ENCODE measurements at places on chromosomes 1 and 21. TPM values are rescaled to one million over a fixed set of nuclear protein-coding genes. Genes with fewer than 3 reads are reported as not detected.

The KCNA3 gene
- under 0.01 TPM for total RNA-seq

The EPHB2 gene
- 24.9 TPM for total RNA-seq

DNA sequence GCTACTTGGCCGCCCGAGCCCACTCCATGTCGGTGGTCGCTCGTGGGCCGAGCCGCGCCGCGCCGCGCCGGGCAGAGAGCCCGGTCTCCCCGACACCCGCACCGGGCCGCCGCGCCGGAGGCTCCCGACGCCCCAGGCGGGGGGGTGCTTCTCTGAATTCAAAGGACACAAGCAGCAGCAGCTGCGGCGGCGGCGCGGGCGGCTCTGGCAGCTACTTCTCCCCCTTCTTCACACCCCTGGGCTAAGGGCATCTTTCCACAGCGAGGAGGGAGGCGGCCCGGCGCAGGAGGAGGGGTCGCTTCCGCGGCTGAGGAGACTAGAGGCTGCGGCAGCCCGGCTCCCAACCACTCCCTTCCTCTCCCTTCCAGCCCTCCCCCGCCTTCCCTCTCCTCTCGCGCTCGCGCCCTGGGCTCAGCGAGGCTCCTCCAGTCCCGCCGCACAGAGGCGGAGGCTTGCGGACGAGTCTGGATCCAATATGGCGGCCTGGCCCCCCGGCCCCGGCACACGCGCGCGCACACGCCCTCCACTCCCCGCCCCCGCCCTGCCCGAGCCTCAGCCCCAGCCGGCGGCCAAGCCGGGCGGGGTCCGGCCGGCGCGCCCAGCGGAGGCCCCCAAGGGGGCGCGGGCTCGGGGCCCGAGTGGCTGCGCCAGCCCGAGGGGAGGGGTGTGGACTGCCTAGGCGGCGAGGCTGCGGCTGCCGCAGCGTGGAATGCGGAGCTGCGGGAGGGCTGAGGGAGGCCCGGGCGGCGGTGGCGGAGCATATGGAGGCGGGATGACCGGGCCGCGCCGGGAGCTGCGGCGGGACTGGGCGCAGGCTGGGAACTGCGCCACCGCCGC lies at the start of gene CDC42BPA:
TSS of gene CDC42BPA (minus strand) at position 477 of the 837 bp plus-strand sequence. CDS start 1,310 bp downstream, outside the sequence.
- peak; percentile 79 for DNase-seq

DNA sequence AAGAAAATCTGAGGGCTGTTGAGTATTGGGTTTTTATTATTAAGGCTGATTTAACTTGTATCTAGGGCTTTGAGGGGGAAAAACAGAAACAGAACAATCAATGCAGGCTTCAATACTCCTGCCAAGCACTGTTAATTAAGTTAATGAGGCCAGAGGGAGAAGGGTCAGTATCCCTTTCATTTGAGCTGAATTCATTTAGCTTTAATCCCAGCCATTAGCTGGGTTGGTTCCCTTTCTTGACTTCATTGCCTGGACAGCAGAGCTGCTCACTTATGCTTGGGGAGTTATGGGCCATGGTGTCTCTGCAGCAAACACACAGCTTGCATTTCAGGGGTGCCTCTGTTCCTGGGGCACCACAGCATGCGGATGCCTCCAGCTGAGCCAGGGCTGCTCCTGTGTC lies 16.3 kb downstream of the TLR5 start:
- no peak for DNase-seq

GRCh38 chr1:94974824-94975223 lies 47.9 kb upstream of the CNN3 start:
- peak; percentile 60 for DNase-seq

DNA sequence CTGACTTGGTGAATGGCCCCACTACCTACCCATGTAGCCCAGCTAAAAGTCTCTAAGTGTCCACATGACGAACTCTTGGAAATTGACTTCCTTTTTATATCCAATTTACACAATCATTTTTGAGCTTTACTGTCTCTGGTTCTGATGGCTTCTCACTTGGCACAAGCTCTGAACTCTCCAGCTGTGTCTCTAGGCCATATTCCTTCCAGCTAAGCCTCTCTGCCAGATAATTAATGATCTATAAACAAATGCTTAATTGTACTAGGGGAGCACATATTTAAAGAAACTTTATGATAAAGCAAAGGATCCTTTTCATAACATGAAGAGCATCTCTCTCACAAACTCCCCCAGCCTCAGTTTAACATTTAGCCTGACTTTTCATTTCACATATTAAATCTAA lies 16.3 kb upstream of the BEND5 start:
- DNase-seq = no peak

GRCh38 chr1:8354038-8354437 lies 36.1 kb downstream of the SLC45A1 start:
- DNase-seq = no peak

GRCh38 chr1:110482662-110483307 lies 31.8 kb downstream of the PROK1 start:
- no peak for DNase-seq
